ENCODE measurements at places on chromosomes 7 and 10. TPM values are rescaled to one million over a fixed set of nuclear protein-coding genes. Genes with fewer than 3 reads are reported as not detected.

CACNB2 gene
- total RNA-seq: 0.85 TPM

DCLRE1A gene
- total RNA-seq: 8.1 TPM

PTTG1IP2 gene
- total RNA-seq: not detected

HGF gene
- 1.2 TPM for total RNA-seq

FAM221A gene
- total RNA-seq: 4.9 TPM

AGMO gene
- total RNA-seq: 0.57 TPM

SPDYE16 gene
- 0.14 TPM for total RNA-seq

PTPRZ1 gene
- 0.47 TPM for total RNA-seq

PRLHR gene
- 0.05 TPM for total RNA-seq

ZNF33A gene
- total RNA-seq: 20.8 TPM

BTBD16 gene
- total RNA-seq: 0.14 TPM

PANK1 gene
- total RNA-seq: 6.5 TPM

ABLIM1 gene
- 43.3 TPM for total RNA-seq

ZNF736 gene
- 11.6 TPM for total RNA-seq

CALML3 gene
- total RNA-seq: 144 TPM

UCN3 gene
- 0.19 TPM for total RNA-seq

DNA sequence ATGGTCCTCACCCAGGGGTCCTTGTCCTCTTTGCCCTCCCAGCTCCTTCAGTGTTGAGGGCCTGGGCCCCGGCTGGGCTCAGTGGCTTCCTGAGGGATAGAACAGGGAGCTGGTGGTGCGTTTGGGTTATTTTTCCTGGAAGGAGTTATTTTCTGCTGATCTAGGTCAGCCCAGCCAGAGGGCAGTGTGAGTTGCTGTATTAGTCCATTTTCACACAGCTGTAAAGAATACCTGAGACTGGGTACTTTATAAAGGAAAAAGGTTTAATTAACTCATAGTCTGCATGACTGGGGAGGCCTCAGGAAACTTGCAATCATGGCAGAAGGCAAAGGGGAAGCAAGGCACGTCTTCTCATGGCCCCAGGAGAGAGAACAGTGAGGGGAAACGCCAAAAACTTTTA lies 122.4 kb upstream of the PCBD1 start:
- H3K4me3 ChIP-seq: no peak overlapping the region
- H3K27me3 ChIP-seq: no peaks in the 10 kb centered on the region
- no peaks in the 10 kb centered on the region for H3K36me3 ChIP-seq
- no peak for DNase-seq
- no peak overlapping the region for H3K27ac ChIP-seq
- H3K4me1 ChIP-seq: no peaks in the 10 kb centered on the region

GRCh38 chr7:30163231-30163894 lies 28.6 kb downstream of the MTURN start:
- peaks cover 57% of the 10 kb centered on the region for H3K4me1 ChIP-seq
- peak overlapping the region; percentile 14 for H3K27ac ChIP-seq
- DNase-seq: no peak

DNA sequence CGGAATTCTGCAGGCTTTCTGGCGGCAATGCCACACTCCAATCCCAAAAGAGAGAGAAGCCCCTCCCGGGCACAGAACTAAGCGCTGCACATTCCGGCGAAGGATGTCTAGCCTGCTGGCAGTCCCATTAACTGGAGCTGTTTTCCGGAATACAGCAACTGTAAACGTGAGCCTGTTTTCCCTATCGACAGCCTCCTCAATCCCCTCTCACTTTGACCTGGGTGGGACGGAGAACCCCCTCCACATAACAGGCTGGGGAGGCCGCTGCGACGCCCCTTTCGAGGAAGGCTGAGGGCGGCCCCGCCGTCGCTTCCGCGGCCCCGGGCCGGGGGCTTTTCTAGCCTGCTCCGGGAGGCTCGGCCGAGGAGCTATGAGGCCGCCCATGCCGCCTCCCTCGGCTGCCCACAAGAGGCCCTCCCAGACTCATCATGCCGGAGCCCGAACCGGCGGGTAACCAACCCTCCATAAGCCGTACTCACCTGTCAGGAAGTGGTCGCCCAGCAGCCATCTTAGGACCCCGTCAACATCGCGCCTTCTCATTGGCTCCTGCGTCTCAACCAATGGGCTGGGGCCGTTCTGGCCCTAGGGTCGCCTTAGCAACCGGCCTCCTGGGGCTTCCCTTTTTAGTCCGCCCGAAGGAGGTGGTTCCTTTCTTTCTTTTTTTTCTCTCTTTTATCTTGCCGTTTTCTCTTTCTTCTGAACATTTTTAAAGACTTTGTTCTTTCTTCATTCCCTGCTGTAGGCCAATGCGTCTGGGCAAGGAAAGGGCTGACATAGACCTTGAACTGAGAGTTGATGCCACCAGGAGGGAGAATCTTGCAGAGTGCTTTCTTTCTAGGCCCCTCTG lies at the start of gene FAM204A:
Gene FAM204A (minus strand): TSS at position 534 of the 847 bp plus-strand sequence. CDS start 5,909 bp downstream, outside the sequence.
- H3K27me3 ChIP-seq: no peaks in the 10 kb centered on the region
- peak; percentile 98 for DNase-seq
- peak within 1 kb of the TSS; percentile 64 for H3K27ac ChIP-seq
- H3K4me1 ChIP-seq: peaks cover 12% of the 10 kb centered on the region

- no peak overlapping the region for H3K4me3 ChIP-seq
- no peaks in the 10 kb centered on the region for H3K4me1 ChIP-seq
- no peaks in the 10 kb centered on the region for H3K27me3 ChIP-seq
- H3K27ac ChIP-seq: no peak overlapping the region
Measured at GRCh38 chr7:71385330-71385729, 253.4 kb downstream of the GALNT17 start.

DNA sequence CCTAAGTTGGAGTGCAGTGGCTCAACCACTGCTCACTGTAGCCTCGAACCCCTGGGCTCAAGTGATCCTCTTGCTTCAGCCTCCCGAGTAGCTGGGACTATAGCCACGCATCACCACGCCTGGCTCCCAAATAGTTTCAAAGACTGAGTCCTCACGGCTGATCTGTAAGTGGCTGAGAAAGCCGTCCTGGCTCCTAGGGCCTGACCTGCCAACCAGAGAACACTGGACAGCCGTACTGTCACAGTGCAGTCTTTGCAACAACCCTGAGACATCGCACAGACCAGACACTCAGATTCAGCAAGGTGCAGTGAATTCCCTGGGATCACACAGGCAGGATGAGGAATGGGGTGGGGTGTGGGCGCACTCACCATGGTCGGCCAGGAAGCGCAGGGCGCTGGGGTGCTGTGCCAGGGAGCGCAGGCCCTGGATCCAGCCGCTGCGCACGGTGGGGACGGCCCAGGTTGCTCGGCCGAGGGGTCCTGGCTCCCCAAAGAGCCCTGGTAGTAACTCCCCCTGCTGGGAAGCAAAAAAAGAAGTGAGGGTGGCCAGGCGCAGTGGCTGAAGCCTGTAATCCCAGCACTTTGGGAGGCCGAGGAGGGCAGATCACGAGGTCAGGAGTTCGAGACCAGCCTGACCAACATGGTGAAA lies 10.7 kb downstream of the BRAT1 start:
- H3K27ac ChIP-seq: no peak overlapping the region
- H3K4me1 ChIP-seq: no peaks in the 10 kb centered on the region
- DNase-seq: no peak
- peaks cover 84% of the 10 kb centered on the region for H3K36me3 ChIP-seq
- H3K27me3 ChIP-seq: no peaks in the 10 kb centered on the region
- no peak overlapping the region for H3K4me3 ChIP-seq

GRCh38 chr10:52019077-52019555 lies 295.0 kb upstream of the DKK1 start:
- H3K4me3 ChIP-seq: no peak overlapping the region
- no peaks in the 10 kb centered on the region for H3K4me1 ChIP-seq

DNA sequence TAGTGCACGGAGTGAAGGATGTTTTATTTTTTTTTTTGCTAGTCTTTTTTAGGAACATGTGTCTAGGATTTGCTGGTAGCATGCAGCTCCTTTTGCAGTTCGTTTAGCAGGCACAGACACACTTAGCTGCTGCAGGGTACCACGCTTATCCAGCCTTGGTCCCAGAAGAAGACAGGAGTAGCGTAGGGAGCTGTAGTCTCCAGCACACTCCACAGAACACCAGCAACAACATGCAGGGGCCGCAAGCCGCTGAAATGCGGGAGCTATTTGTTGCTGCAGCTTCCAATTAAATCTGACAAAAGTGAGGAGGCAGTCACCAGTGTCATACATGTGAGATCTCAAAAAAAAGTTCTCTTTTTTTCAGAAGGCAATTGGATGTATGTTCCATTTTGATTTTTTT lies 486.2 kb upstream of the KLF6 start:
- no peaks in the 10 kb centered on the region for H3K27me3 ChIP-seq
- H3K36me3 ChIP-seq: no peaks in the 10 kb centered on the region
- DNase-seq: no peak
- no peak overlapping the region for H3K27ac ChIP-seq

DNA sequence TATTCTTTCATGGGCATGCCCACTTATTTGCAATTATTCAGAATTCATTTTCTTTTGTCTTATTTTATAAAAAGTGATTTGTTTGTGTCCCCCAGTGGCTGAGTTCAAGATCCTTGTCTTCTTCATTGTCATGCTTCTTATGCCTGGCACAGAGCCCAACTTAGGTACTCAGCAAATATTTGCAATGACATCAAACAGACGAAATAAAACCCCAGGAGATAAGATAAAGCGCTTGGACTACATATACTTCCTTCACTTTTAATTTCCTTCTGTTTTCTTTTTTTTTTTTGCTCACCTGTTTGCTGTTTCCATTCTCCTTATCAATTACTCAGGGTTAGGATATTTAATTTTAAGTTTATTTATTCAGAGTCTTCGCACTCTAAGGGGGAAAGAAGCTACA lies 225.0 kb downstream of the SDHAF3 start:
- DNase-seq: no peak
- no peaks in the 10 kb centered on the region for H3K27me3 ChIP-seq
- no peaks in the 10 kb centered on the region for H3K36me3 ChIP-seq

DNA sequence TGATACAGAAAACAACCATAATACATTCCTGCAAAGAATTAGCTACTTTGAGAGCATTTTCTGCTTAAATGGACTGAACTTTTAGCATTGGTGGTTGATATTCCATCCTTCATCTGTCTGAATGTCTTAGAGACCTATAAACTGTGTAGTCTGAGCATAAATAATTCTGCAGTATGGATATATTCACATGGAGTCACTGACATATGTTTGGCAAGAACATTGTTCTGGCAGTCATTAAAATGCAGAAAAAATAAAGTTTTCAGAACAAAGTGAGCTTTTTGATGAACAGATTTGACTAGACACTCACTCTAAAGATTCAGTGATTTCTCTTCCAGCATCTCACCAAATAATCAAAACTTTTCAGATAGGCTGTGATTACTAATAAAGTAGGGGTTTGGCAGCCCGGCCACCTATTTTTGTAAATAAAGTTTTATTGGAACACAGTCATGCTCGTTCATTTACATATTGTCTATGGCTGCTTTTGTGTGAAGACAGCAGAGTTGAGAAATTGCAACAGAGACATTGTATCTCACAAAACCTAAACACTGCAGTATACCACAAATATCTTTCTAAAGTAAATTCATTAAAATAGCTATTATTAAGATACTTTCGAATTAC lies 44.1 kb upstream of the RAPGEF5 start:
- no peak overlapping the region for H3K4me3 ChIP-seq
- H3K4me1 ChIP-seq: peaks cover 3% of the 10 kb centered on the region
- H3K27me3 ChIP-seq: no peaks in the 10 kb centered on the region
- H3K36me3 ChIP-seq: no peaks in the 10 kb centered on the region

DNA sequence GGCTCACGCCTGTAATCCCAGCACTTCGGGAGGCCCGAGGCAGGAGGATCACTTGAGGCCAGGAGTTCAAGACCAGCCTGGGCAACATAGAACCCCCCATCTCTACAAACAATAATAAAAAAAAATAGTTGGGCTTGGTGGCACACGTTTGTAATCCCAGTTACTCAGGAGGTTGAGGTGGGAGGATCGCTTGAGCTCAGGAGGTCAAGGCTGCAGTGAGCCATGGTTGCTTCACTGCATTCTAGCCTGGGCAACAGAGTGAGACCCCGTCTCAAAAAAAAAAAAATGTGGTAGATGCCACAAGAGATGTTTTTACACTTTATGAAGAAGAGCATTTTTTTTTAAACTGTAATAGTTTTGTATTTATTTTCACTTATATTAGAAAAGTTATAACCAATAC lies 12.8 kb downstream of the NYAP1 start:
- H3K27ac ChIP-seq: no peak overlapping the region
- DNase-seq: no peak
- no peak overlapping the region for H3K4me3 ChIP-seq
- peaks cover 10% of the 10 kb centered on the region for H3K4me1 ChIP-seq
- peaks cover 24% of the 10 kb centered on the region for H3K27me3 ChIP-seq

GRCh38 chr7:142436601-142437000 lies 178.7 kb upstream of the PRSS58 start:
- no peaks in the 10 kb centered on the region for H3K27me3 ChIP-seq
- H3K4me3 ChIP-seq: no peak overlapping the region
- peaks cover 29% of the 10 kb centered on the region for H3K4me1 ChIP-seq
- H3K27ac ChIP-seq: no peak overlapping the region
- H3K36me3 ChIP-seq: no peaks in the 10 kb centered on the region

DNA sequence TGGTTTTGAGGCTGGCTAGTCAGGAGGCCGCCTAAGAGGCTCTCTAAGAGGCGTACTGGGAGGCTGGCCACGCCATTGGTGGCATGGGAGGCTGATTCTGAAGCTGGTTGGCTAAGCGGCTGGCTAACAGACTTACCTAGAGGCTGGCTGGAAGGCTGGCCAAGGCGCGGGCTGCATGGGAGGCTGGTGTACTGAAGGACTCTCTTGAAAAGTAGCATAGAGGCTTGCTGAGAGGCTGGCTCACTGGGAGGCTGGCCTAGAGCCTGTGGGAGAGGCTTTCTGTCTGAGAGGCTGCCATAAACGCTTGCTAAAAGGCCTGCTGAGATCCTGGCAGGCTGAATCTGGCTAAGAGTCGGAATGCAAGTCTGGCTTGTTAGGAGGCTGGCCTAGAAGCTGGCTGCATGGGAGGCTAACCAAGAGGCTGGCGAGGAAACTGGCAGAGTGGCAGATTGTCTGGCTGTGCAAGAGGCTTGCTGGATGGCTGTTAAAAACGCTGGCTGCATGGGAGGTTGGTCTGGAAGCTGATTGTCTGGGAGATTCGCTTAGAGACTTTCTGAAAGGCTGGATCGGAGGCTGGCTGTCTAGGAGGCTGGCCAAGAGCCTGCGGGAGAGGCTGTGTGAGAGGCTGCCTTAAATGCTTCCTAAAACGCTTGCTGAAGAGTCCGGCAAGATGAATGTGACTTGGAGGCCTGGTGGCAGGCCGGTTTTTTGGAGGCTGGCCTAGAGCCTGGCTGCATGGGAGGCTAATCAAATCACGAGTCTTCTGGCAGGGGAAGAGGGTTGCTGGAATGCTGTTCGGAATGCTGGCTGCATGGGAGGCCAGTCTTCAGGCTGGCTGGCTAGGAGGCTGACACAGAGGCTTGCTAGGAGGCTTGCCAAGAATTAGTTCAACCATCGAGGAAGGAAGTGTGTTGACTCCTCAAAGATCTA lies 134.2 kb downstream of the OR13A1 start:
- H3K27ac ChIP-seq: no peak overlapping the region
- H3K4me3 ChIP-seq: no peak overlapping the region
- no peak for DNase-seq
- no peaks in the 10 kb centered on the region for H3K27me3 ChIP-seq
- no peaks in the 10 kb centered on the region for H3K4me1 ChIP-seq

GRCh38 chr7:137295739-137296324 lies 47.7 kb downstream of the PTN start:
- no peak overlapping the region for H3K4me3 ChIP-seq
- DNase-seq: no peak
- no peak overlapping the region for H3K27ac ChIP-seq

- no peak overlapping the region for H3K4me3 ChIP-seq
- peaks cover 8% of the 10 kb centered on the region for H3K27me3 ChIP-seq
- no peaks in the 10 kb centered on the region for H3K36me3 ChIP-seq
- H3K4me1 ChIP-seq: no peaks in the 10 kb centered on the region
- H3K27ac ChIP-seq: no peak overlapping the region
- no peak for DNase-seq
Measured at GRCh38 chr10:49642311-49642710, 28.5 kb downstream of the CHAT start.

- H3K27me3 ChIP-seq: no peaks in the 10 kb centered on the region
- DNase-seq: no peak
- H3K4me1 ChIP-seq: no peaks in the 10 kb centered on the region
Measured at GRCh38 chr7:55387062-55387965, 22.2 kb downstream of the LANCL2 start.
